RPMI7951 (cell line): ENCODE measurements at places on chromosomes 5 and 9. TPM values are rescaled to one million over a fixed set of nuclear protein-coding genes. Genes with fewer than 3 reads are reported as not detected.

ESM1 gene
- 0.12 TPM in 1 of 2 replicates, not detected in the other for total RNA-seq

TRIM23 gene
- total RNA-seq: 14.9 and 20.5 TPM in 2 replicates

ADAMTSL2 gene
- total RNA-seq: 6.6 and 9.7 TPM in 2 replicates

CCL28 gene
- 8.8 and 12.8 TPM in 2 replicates for total RNA-seq

SLC25A2 gene
- total RNA-seq: 0.48 TPM in 1 of 2 replicates, not detected in the other

MAMDC4 gene
- total RNA-seq: 0.36 and 0.39 TPM in 2 replicates

IQGAP2 gene
- total RNA-seq: 0.24 and 0.29 TPM in 2 replicates

LCN10 gene
- 0.10 TPM in 1 of 2 replicates, not detected in the other for total RNA-seq

LRRC14B gene
- not detected in 2 replicates for total RNA-seq

FOXD4 gene
- not detected in 2 replicates for total RNA-seq

CA9 gene
- 73.8 and 82.4 TPM in 2 replicates for total RNA-seq

TNFSF8 gene
- total RNA-seq: not detected in 2 replicates

NTMT1 gene
- total RNA-seq: 39.2 and 40.6 TPM in 2 replicates

HARS1 gene
- total RNA-seq: 52.0 and 62.3 TPM in 2 replicates

SLC35A4 gene
- total RNA-seq: 20.8 and 23.7 TPM in 2 replicates

SLC6A18 gene
- total RNA-seq: not detected in 2 replicates

TEK gene
- not detected in 2 replicates for total RNA-seq

MZB1 gene
- total RNA-seq: not detected in 2 replicates

IARS1 gene
- 123 and 143 TPM in 2 replicates for total RNA-seq

ZNF189 gene
- 11.2 and 15.5 TPM in 2 replicates for total RNA-seq
